Thymus (tissue), 14 donors: ENCODE measurements at places on chromosomes 13 and 19.

DNA sequence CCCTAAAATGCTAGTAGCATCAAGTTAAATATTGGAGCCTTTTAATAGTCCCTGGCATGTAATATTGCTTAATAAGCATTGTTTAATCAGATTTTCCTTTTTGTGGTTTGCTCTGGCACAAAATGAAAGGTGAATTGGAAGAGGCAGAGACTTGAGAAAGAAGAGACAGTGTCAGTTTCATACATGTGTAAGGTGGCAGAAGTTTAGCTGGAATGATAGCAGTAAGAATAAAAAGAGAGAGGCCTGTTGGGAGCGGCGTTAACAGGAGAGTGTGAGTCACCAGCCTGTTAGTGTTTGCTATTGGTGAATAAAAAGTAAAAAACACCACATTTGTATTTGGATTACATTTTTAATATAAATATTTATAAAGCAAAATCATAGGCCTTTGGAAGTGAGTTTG, 145.3 kb downstream of the PDS5B start:
- H3K4me3 ChIP-seq, result no peak overlapping the region
- DNase-seq, result peak; percentile 9
- H3K27me3 ChIP-seq, result no peaks in the 10 kb centered on the region
- no peak overlapping the region for H3K27ac ChIP-seq
- peaks cover 6% of the 10 kb centered on the region for H3K36me3 ChIP-seq

DNA sequence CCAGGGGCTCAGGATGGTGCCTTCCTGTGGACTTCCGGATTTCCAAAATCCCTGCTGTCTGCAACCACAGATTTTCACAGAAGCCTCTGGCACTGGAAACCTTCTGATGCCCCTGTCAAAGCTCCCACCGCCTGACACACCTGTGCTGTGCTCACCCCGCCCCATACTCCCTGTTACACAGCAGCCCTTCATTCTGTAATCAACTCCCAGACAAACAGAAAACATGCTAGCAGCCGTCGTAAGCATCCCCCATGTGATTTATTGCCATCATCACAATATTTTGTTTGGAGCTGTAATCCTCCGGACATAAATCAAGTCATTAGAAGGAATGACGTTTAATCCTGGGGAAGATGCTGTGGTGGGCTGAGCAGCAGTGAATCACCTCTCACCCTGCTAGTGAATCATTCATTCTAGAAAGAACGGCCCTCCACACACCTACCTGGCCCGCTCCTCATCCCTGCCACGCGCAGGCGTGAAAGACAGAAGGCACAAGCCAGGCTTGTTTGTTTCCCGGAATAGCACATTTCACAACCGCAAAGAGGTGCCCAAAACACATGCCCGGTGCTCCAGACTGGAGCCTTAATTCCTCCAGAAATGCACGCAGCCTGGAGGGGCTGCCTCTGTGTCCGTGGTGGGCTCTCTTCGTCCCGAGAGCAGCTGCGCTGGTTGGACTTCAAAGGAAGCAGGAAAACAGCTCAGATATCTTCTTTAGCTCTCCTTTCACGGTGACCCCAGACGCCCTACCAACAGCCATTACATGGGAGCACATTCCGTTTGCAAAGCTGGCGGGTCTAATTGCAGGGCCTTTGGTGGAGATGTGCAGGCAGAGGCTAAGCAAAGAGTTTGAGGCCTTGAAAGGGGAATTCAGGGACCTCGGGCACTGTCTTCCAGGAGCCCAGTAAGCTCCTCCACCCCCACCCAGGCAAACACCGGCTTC, 41.3 kb upstream of the KCTD15 start:
- no peak overlapping the region for H3K4me3 ChIP-seq
- no peak overlapping the region for H3K27ac ChIP-seq
- H3K27me3 ChIP-seq, result no peaks in the 10 kb centered on the region
- no peaks in the 10 kb centered on the region for H3K4me1 ChIP-seq
- no peak for DNase-seq

DNA sequence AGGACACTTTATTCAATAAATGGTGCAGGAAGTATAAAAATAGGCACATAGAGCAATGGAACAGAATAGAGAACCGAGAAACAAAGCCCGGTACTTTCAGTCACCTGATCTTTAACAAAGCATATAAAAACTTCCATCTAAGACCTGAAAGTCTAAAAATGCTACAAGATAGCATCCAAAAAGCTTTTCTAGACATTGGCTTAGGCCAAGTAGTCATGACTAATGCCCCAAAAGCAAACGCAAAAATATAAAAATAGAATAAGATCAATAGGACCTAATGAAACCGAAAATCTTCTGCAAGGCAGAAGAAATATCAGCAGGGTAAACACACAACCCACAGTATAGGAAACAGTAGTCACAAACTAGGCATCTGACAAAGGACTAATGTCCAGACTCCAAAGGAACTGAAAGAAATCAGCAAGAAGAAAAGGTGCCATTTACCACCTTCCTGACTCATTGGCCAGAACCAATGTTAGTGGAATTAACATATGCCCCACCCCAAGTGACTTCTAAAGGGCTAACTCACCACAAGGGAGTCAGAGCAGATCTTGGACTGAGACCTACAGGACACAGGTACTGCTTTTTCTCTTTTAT, 40.8 kb upstream of the CEACAM21 start:
- peaks cover 14% of the 10 kb centered on the region for H3K4me1 ChIP-seq
- peak overlapping the region; percentile 55 for H3K27ac ChIP-seq
- no peaks in the 10 kb centered on the region for H3K36me3 ChIP-seq
- peaks cover 6% of the 10 kb centered on the region for H3K27me3 ChIP-seq
- no peak overlapping the region for H3K4me3 ChIP-seq

DNA sequence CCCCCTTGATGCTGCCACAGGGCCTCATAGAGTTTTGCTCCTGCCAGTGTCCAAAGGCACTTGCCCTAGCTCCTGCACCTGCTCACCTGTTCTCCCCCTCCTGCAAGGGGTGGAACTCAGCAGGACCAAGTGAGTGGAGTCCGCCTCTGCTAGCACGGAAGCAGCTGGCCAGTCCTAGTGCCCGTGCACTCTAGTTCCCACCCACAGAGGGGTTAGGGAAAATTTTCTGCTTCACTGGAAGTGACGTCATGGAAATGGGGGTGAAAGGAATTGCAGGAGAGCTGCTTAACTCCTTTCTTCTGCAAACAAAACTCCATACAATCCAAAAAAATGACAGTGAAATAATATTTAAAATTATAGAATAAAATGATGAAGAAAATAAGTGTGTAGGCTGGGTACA, 609.7 kb upstream of the SLITRK1 start:
- DNase-seq, result no peak
- H3K27me3 ChIP-seq, result no peaks in the 10 kb centered on the region
- no peak overlapping the region for H3K27ac ChIP-seq
- no peaks in the 10 kb centered on the region for H3K4me1 ChIP-seq
- no peak overlapping the region for H3K4me3 ChIP-seq

- no peaks in the 10 kb centered on the region for H3K4me1 ChIP-seq
- no peak overlapping the region for H3K4me3 ChIP-seq
- H3K36me3 ChIP-seq, result no peaks in the 10 kb centered on the region
These were observed 141.0 kb downstream of the DCLK1 start for GRCh38 chr13:35990196-35990595.

DNA sequence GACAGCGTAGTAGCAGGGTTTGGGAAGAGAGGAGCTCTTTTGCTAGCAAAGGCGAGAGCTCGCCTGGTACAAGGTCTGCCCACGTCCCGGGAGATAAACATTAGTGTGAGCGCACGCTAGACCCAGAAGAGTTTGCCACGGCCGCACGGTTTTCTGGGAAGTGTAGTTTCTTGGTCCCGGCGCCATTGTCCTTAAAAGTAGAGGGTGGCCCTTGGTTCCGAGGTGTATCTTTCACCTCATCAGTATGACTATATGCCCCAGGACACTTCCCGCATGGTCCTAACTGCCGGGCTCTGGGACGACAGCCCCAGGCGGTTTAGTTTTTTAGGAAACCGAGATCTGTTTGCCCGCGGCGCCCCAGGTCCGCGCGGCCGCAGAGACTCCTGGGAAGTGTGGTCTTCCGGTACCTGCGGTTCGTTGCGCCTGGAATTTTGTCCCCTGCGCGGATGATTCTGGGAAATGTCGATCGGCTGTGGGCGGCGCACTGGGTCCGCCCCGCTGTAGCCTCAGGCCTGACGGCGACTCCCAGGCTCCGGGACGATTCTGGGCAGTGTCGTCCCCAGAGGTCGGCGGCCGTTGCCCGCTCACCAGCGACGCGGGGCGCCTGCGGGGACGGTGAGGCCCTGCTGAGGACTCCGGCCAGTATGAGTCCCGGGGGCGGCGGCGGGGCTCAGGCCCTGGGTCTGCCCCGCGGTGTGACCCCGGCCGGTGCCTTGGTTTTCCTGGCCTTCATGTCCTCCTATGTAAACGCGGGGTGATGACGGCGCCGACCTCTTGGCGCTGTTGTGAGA, at the start of gene ZNF181:
TSS of gene ZNF181 (plus strand) at position 498 of the 791 bp plus-strand sequence. CDS start 795 bp downstream, outside the sequence.
- H3K4me1 ChIP-seq, result peaks cover 11% of the 10 kb centered on the region
- peak within 1 kb of the TSS; percentile 77 for H3K4me3 ChIP-seq
- H3K27ac ChIP-seq, result peak within 1 kb of the TSS; percentile 95
- H3K36me3 ChIP-seq, result peaks cover 5% of the 10 kb centered on the region
- H3K27me3 ChIP-seq, result no peaks in the 10 kb centered on the region

DNA sequence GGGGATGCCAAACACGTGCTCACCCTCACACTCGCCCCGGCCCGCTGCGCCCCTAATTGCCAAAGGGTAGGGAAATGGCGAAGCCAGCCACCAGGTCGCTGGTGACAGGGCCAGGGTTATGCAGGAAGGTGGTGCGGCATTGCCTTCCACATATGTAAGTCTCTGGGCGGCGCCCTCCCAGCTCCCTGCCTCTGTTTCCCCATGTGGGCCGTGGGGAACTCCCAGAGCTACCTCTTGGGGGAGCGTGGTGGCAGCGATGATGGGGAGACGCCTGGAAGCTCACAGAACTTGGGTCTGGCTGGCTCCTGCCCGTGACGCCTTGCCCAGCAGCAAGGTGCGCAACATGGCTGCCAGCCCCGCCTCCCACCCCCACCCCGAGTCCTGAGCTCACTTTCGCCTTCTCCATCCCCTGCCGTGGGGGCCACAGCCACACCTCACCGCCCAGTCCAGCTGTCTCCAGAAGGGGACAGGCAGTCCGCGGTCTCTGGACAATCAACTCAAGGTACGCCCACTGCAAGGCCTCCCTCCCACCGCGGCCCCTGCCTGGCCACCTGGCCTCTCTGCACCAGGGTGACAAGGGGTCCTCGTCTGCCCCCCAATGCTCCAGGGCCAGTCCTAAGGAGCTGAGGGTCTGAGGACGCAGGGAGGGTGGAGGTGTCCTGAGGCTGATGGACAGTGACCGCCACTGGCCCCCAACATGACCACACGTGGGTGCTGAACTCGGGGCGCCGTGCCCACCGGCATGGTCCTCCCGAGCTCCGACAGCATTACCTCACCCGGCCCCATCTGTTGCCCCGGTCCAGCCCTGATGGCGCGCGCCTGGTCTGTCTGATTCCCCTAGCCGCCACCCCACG, 6.6 kb downstream of the C19orf25 start:
- H3K4me3 ChIP-seq, result no peak overlapping the region
- peaks cover 60% of the 10 kb centered on the region for H3K27me3 ChIP-seq
- no peak overlapping the region for H3K27ac ChIP-seq
- H3K4me1 ChIP-seq, result peaks cover 18% of the 10 kb centered on the region
- H3K36me3 ChIP-seq, result peaks cover 24% of the 10 kb centered on the region
- no peak for DNase-seq

GRCh38 chr13:40315416-40316064, 350.9 kb downstream of the FOXO1 start:
- no peaks in the 10 kb centered on the region for H3K36me3 ChIP-seq
- DNase-seq, result no peak
- H3K27ac ChIP-seq, result peak overlapping the region; percentile 37
- H3K4me3 ChIP-seq, result no peak overlapping the region
- H3K27me3 ChIP-seq, result no peaks in the 10 kb centered on the region

GRCh38 chr19:18644196-18645034, 7.6 kb downstream of the KLHL26 start:
- H3K4me1 ChIP-seq, result no peaks in the 10 kb centered on the region

- DNase-seq, result no peak
- no peak overlapping the region for H3K27ac ChIP-seq
- no peaks in the 10 kb centered on the region for H3K36me3 ChIP-seq
- H3K27me3 ChIP-seq, result no peaks in the 10 kb centered on the region
- H3K4me3 ChIP-seq, result no peak overlapping the region
These were observed 140.2 kb downstream of the TNFSF13B start for GRCh38 chr13:108409730-108410129.

- H3K4me1 ChIP-seq, result no peaks in the 10 kb centered on the region
- no peaks in the 10 kb centered on the region for H3K27me3 ChIP-seq
- H3K4me3 ChIP-seq, result no peak overlapping the region
- no peak overlapping the region for H3K27ac ChIP-seq
These were observed 58.3 kb downstream of the RAP2A start for GRCh38 chr13:97492257-97492656.

GRCh38 chr19:34512254-34512822, 30.8 kb downstream of the WTIP start:
- no peaks in the 10 kb centered on the region for H3K4me1 ChIP-seq
- no peaks in the 10 kb centered on the region for H3K36me3 ChIP-seq
- H3K4me3 ChIP-seq, result no peak overlapping the region
- H3K27ac ChIP-seq, result no peak overlapping the region

- H3K4me1 ChIP-seq, result peaks cover 3% of the 10 kb centered on the region
- H3K27me3 ChIP-seq, result peaks cover 11% of the 10 kb centered on the region
- H3K27ac ChIP-seq, result no peak overlapping the region
- H3K4me3 ChIP-seq, result no peak overlapping the region
These were observed 2.5 kb upstream of the LRRC8E start for GRCh38 chr19:7885818-7886217.
